ENCODE measurements at places on chromosomes 5 and 9. TPM values are rescaled to one million over a fixed set of nuclear protein-coding genes. Genes with fewer than 3 reads are reported as not detected.

Gene SUSD3
- 3.1 TPM for total RNA-seq

Gene GRM6
- not detected for total RNA-seq

Gene BTNL8
- not detected for total RNA-seq

Gene LCN10
- 0.20 TPM for total RNA-seq

Gene SPATA31E1
- total RNA-seq = 0.09 TPM

Gene LURAP1L
- total RNA-seq = 32.7 TPM

GRCh38 chr5:111847052-111847925, 90.3 kb upstream of the NREP start:
- DNase-seq = no peak

DNA sequence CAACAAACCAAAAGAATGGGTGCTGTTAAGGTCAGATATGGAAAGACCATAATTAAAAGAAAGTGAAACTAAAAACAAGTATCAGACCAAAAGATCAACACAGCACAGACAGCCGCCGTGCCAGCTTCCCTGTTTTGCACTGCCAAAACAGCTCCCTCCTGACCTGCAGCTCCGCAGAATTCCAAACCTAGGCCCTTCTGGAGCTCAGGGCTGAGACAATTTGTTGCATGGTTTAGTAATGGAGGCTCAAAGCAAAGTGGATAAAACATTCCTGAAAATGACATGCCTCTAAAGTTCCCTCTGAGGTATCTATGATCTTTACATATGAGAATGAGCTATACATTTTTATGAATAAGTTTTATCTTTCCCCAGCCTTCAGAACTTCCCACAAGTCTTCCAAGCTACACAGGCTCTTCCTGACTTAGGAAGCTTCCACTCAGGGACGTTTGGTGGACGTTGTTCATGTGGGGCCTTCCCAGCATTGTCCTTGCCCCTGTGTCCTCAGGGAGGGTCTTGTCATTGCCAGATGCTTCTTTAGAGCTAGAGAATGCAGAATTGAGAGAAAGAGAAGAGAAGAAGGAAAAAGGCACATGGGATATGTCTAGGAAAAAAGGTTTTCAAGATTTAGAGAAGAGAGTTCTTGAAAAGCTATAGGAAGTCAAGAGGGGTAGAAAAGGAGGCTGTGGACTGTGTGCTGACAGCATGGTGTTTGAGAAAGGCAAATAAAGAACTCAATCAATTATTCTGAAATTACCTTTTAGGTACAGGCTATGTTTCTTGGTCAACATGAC, 28.4 kb upstream of the SSBP2 start:
- DNase-seq = no peak

DNA sequence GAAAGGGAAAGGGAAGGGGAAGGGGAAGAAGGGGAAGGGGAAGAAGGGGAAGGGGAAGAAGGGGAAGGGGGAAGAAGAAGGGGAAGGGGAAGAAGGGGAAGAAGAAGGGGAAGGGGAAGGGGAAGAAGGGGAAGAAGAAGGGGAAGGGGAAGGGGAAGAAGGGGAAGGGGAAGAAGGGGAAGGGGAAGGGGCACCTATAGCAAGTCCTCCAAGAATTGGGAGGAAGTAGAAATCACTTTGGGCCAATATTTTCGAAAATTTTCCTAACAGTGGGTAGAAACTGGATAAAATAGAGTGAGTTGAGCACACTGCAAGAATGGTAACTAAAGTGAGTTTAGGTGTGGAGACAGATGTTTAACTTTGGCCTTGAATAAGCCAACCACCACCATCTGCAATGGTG, 915.3 kb downstream of the DNAH5 start:
- DNase-seq = no peak

DNA sequence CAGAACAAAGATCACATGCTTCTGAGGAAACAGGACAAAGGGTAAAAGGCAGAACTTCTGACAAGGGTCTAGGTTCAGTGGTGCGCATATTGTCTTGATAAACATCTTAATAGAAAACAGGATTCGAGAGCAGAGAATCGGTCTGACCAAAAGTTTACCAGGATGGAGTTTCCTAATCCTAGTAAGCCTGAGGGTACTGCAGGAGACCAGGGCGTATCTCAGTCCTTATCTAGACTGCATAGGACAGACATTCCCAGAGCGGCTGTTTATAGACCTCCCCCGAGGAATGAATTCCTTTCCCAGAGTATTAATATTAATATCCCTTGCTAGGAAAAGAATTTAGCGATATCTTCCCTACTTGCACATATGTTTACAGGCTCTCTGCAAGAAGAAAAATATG, 32.4 kb upstream of the TNFSF8 start:
- no peak for DNase-seq

DNA sequence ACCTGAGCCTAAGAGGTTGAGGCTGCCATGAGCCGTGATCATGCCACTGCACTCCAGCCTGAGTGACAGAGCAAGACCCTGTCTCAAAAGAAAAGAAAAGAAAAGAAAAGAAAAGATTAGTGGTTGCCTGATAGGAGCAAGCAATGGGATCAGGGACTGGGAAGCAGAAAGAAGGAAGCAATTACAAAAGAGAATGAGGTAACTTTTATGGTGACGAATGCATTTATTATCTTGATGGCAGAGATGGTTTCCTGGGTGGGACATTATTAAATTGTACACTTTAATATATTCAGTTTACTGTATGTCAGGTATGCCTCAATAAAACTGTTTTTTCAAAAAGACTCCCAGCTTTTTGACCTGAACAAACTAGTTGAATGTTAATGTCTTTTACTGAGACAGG, 7.5 kb upstream of the PFDN1 start:
- DNase-seq = no peak

DNA sequence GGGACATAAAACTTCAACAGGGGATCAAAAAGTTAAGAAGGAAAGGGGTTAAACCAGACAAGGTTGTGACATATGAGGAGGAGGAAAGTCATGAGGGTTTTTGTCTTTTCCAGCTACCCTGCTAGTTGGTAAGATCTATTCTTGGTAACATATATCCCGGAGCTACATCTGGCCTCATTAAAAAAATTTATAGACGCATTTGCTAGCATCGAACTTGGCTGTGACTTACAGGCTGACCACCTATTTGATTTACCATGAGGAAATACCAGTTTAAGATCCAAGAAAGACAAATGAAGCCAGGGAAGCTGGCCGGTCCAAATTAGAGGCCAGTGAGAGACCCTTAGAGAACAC, 87.6 kb upstream of the NIPAL4 start:
- DNase-seq = no peak

DNA sequence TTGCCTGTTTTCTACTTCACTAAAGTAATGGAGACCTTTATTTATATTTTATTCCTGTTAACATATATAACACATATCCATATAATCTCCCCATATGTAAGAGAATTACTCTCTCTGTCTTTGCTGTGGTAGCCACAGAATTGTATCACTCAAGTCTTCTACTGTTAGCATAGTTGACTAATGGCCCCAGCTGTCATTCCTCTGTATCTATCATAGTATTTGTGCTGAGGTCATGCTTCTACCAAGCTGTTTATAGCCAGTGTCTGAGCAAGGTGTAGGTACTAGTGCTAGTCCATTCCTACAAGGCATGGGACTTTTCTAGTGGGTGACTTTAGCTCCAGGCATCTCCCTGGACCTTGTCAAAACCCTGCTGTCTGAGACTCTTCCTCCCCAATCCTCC, 244.1 kb downstream of the KIAA0825 start:
- DNase-seq = no peak

- DNase-seq = no peak
These were observed 26.1 kb upstream of the CAST start for GRCh38 chr5:96636046-96636445.

GRCh38 chr9:128969491-128969890, 22.0 kb downstream of the NUP188 start:
- no peak for DNase-seq

GRCh38 chr9:132597073-132597775, 14.8 kb downstream of the BARHL1 start:
- DNase-seq = no peak

DNA sequence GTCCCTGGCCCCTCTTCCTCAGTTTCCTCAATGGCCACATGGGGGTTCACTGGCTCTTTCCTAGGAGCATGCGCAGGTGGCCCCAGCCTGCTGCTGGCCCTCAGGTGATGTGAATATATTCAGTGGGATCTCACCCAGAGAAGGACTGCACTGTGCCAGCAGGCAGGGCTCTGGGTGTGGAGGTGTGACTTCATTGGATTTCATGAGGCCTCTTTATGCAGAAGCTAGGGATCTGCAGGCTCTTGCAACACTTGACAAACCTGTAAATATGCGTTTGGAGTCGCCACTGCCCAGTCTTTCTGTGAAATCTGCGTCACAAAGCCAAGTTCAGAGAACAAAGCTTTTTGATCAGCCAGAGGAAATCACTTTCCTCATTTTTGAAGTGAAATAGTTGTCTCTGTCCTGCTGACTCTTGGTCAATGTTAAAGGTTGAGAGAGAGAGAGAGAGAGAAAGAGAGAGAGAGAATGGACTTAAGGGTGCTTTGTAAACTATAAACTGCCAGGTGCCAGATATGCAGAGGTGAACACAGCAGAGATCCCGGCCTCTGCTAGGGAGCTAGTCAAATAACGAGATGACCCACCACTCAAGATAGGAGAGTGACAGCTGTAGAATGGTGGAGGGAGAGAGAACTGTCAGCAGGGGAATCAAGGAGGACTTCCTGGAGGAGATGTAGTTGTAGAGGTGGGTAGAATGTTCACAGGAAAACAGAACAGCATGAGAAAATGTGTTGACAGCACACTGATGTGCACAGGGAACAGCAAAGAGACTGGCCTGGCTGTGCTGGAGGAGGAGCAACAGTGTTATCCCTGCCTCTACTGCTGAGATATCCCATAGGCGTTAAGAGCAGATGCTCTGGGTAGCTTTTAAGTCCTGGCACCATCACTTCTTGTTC, 167.0 kb upstream of the ZNF618 start:
- DNase-seq = no peak
